Adrenal gland (tissue), 19 donors: ENCODE measurements at places on chromosomes 1 and 21.

DNA sequence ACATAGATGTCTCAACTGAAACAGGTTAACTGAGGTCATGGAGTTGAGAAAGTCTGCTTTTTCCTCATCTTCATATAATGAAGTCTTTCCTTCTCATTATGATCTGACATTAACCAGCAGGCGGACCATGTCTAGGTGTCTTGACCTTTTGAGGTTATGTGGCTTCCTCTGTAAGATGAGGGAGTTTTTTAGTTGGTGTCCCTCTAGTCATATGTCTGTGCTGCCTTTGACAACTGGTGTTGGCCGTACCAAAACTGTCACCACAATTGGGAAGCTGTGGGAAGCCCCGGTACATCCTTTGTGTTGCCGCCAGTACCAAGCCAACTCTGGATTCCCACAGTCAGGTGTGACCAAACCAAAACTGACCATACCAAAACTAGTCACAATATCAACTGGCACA is 105.1 kb downstream of the PBX1 start:
- no peak for DNase-seq

- DNase-seq, result peak; percentile 80
Measured at GRCh38 chr1:50348449-50349241, 74.6 kb downstream of the DMRTA2 start.

DNA sequence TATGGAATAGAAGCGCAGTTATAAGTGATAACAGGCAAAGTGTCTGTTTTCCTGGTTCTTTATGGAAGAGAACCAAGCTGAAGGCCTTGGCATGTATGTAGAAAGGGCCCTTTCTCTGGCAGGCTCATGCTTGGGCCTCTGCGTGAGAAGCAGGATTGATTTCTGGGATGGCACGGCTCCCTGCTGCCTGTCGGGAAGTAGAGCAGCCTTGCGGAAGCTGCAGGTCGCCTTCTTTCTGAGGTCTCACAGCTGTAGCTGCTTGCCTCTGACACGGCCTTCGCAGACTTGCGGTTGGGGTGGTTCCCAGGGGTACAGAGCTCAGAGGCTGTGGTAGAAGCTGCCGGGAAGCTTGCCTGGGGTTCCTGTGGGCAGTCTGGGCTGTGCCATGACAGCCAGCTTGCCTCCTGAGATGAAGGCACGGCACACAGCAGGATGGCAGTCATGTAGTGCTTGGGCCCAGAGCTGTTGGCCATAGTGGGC is 39.4 kb downstream of the TRAPPC10 start:
- peak; percentile 33 for DNase-seq

DNA sequence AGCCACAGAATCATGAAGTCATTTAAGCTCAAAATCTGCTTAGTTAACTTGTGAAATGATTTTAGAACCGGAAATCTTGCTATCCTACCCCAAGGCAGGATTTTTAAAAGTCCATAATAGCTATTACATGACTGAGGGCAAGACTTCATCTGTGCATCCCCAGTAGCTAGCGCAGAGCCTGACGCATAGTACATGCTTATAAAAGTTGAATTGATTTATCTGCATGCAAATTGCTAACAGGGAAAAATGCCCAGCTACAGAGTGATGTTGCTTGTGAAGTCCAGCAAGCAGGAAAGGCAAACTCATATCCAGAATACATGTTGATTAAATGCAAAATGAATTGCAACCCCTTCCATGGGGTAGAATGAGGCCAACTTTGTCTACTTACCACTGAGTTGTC is 8.1 kb upstream of the MAP1LC3C start:
- no peak for DNase-seq
